ENCODE measurements at places on chromosomes 12 and 14.

DNA sequence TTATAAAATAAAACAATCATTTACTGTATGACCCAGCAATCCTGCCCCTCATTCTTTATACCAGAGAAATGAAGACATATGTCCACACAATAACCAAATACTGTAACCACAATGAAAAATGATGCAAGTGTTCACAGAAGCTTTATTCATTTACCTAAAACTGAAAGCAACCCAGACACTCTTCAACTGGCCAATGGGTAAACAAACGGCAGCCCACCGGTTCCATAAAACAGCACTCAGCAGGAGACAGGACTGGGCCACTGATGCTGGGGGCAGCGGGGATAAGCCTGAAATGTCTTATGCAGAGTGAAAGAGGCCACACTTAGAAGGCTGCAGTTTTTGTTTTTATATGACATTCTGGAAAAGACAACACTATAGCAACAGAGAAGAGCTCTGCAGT is 15.1 kb downstream of the DDX51 start:
- H3K27me3 ChIP-seq, result no peaks in the 10 kb centered on the region
- H3K4me3 ChIP-seq, result no peak overlapping the region
- peaks cover 56% of the 10 kb centered on the region for H3K36me3 ChIP-seq

- no peaks in the 10 kb centered on the region for H3K36me3 ChIP-seq
- H3K4me3 ChIP-seq, result no peak overlapping the region
- no peaks in the 10 kb centered on the region for H3K27me3 ChIP-seq
- no peak overlapping the region for H3K27ac ChIP-seq
These were observed 254.6 kb downstream of the KSR2 start for GRCh38 chr12:117714203-117714602.

- no peaks in the 10 kb centered on the region for H3K4me1 ChIP-seq
- H3K36me3 ChIP-seq, result no peaks in the 10 kb centered on the region
- DNase-seq, result no peak
- no peak overlapping the region for H3K27ac ChIP-seq
These were observed 40.5 kb downstream of the RPS29 start for GRCh38 chr14:49545716-49546115.

DNA sequence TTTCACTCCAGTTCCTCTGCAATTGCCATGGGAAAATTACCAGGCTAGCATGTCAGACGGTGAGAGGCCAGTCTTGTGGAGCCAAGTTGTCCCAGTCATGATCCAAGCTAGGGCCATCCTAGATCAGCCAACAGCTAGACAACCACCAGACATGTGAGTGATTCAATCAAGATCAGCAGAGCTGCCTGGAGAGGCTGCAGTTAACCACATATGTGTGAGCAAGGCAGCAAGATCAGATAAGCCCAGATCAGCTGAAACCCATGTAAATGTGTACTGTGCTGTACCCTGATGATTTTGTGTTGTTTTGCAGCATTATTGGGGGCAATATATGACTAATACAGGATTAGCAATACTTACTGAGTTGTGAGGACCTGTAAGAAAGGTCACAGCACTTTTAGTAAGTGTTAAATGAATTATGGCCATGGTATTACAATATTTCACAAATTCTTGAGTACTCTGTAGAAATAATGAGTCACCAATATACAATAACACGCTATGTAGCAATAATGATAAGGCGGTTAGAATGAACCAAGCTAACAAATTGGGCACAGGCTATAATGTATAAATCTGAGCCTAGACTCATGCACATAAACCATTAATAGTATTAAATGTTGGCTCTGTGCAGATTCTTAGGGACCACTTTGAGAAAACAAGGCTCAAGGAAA is 91.4 kb downstream of the SUDS3 start:
- no peaks in the 10 kb centered on the region for H3K27me3 ChIP-seq
- peak; percentile 10 for DNase-seq
- no peaks in the 10 kb centered on the region for H3K36me3 ChIP-seq
- H3K27ac ChIP-seq, result no peak overlapping the region
- no peak overlapping the region for H3K4me3 ChIP-seq
- no peaks in the 10 kb centered on the region for H3K4me1 ChIP-seq

- H3K4me3 ChIP-seq, result no peak overlapping the region
- no peak for DNase-seq
- no peaks in the 10 kb centered on the region for H3K36me3 ChIP-seq
- H3K4me1 ChIP-seq, result no peaks in the 10 kb centered on the region
These were observed 1359.5 kb downstream of the AACS start for GRCh38 chr12:126424696-126425095.

DNA sequence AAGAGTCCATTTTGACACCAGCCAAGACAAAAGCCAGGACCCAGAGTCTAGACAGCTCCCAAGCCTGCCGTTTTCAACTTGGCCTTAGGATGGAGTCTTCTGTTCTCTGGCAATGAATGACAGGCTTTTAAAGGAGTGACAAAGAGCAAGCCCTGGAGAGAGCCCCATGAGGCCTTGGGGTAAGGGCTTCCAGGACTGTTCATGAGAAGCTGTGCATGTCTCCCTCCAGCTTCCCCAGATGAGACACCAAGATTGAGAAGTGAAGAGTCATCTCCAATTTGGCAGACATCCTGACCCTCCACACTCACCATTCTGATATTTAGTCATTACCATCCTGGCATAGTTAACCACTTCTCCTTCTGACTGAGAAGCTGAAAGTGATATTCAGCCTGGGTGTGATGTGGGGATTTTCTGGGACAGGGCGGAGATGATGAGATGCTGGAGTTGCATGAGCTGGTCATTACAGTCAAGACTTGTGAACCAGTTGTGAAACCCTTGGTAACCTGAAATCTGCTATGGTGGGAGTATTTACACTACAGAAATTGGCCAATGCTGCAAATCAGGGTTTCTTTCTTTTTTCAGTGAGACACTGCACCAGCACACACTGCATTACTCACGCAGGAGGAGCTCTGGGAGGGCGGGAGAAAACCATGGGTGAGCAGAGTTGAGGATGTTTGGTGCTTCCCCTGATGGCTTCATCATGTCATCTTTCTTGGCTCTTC is 77.8 kb downstream of the VCPKMT start:
- peak overlapping the region; percentile 94 for H3K27ac ChIP-seq
- H3K27me3 ChIP-seq, result no peaks in the 10 kb centered on the region
- no peak overlapping the region for H3K4me3 ChIP-seq

DNA sequence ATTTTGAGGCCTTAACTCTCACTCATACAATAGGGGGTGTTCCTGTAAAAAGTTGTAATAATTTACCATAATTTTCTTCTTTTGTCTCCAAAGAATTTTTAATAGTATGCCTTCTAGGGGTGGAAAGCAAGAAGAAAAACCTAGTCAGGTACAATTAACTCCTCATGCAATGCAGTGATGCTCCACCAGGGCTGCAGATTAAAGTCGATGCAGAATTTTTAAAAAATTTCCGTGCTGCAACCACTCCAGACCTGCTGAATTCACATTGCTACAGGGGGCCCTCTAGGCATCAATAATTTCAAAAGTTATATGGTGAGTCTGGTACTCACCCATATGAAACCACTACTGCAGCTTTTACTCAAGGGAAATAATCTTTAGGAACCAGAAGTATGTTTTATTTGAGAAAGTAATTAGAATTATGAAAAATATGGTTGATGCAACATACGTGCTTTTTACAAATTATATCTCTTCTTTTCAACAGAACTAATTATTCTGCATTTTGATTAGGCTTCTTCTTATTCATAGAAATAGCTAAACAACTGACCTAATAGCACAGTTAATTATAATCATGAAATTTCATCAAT is 353.2 kb downstream of the BCAT1 start:
- H3K27ac ChIP-seq, result no peak overlapping the region
- peaks cover 3% of the 10 kb centered on the region for H3K4me1 ChIP-seq
- H3K4me3 ChIP-seq, result no peak overlapping the region
- no peaks in the 10 kb centered on the region for H3K36me3 ChIP-seq
- H3K27me3 ChIP-seq, result peaks cover 22% of the 10 kb centered on the region
- no peak for DNase-seq

DNA sequence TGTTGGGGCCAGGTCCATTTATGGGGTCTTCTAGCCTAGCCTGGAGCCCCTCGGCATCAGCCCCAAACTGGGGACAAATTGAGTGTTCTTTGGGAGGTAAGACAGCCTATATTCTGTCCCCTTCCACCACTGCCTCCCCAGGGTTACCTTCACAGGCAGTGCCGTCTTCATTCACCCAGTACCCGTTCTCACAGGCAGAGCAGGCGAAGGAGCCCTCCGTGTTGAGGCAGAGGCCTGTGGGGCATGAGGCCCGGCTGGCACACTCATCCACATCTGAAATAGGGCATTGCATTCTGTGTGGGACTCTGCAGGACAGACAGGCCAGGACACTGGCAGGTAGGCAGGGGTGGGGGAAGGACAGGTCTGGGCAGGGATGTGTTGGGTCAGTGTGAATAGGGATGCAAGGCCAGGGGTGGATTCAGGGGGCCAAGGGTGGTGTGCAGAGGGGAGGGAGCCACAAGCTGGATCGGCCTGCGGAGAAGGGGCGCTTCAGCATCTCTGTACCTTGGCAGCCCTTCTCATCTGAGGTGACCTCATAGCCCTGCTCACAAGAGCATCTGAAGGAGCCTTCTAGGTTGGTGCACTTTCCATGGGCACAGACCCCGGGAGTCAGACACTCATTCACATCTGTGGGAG is 16.1 kb downstream of the ISCA2 start:
- H3K27ac ChIP-seq, result peak overlapping the region; percentile 87
- H3K4me3 ChIP-seq, result no peak overlapping the region

DNA sequence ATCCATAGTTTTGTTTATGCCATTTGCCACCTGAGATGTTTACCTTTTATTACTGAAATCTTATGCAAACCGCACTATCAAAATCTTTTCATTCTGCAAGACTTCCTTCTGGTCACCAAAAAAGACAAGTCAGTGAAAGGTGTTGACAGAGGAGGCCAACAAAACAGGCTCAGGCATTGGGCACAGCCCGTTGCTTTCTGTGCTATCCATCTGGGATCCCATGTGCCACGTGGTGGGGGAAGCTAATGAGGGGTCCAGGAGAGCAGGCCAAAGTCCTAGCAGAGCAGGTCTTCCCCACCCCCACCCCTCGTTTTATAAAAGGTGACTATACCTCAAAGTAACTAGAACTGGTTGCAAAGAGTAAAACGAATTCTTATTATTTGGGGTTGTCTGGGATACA is 1.2 kb downstream of the ALDH1L2 start:
- peak; percentile 58 for DNase-seq
- peak overlapping the region; percentile 95 for H3K4me3 ChIP-seq
- peak overlapping the region; percentile 73 for H3K27ac ChIP-seq

DNA sequence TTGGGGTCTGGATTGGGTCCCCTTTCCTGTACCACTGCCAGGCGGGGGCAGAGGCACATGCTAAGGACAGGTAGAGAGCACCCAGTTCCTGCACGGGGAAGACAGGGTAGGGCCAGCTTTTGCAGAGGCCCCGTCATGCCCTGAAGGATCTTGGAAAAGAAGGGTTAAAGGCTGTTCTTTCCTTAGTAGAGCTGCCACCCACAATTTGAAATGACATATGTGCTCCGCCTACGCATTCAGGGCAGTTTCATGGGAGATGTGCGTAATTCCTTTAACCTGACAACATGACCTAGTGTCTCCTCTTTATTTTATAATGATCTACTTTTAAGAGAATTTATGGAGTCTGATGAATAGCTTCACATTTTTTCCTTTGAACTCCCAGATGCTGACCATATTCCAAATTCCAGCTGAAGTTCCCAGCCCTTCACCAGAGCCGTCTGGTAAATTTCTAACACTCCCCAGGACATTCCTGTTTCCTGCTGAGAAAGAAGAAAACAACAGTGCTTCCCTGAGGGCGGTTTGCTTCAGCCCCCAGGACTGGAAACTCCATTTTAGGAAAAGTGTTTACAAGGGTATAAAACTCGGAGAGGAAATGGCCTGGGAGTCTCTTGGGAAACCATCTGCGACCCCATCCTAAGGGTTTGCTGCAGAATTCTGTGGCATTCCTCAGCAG is 58.9 kb upstream of the PLEKHG3 start:
- peak; percentile 83 for DNase-seq
- H3K27ac ChIP-seq, result peak overlapping the region; percentile 82
- H3K27me3 ChIP-seq, result no peaks in the 10 kb centered on the region
- H3K36me3 ChIP-seq, result no peaks in the 10 kb centered on the region

DNA sequence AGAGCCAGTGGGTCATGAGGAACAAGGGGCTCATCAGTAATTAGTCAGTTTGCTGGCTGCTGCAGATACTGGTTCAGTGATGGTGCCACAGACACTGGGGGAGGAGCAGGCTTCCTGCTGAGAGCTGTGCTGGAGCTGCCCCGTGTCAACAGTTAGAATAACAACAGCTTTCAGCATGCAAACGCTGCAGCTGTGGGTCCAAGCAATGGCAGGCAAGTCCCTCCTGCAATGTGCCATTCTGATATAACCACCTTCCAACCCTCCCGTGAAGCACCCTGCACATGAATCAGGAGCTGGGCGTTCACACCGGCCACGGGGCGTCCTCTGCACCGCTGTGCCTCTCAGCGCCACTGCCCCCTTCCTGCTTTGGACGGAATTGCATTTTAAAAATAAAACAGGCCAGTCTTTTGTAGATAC is 258.4 kb upstream of the SFSWAP start:
- no peaks in the 10 kb centered on the region for H3K27me3 ChIP-seq
- no peak overlapping the region for H3K27ac ChIP-seq
- DNase-seq, result no peak
- H3K4me3 ChIP-seq, result no peak overlapping the region

DNA sequence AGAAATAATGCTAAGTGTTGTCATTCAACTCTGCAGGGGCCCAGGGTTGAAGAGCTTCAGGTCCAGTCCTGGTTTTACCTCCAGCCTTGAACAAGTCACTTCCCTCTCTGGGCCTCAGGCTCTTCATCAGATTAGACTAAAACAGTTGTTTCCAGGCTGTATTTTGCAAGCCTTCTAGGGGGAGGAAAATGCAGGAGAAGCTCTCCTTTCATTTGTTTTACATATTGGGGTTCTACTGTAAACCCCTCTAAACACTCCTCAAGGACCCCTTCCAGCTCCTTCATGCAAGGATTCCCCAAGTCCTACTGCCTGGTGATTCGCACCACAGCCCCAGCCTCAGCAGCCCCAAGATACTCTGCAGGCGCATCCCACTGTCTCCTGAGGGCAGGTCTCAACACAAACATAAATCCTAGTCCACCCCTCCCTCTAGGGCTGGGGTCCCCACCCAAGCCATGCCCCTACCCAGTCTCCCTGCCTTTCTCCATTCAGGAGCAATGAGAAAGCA is 2.7 kb downstream of the SDR9C7 start:
- no peaks in the 10 kb centered on the region for H3K36me3 ChIP-seq
- peaks cover 29% of the 10 kb centered on the region for H3K27me3 ChIP-seq
- no peaks in the 10 kb centered on the region for H3K4me1 ChIP-seq
- no peak for DNase-seq
- H3K4me3 ChIP-seq, result no peak overlapping the region

GRCh38 chr12:68483592-68484383 is 126.9 kb upstream of the RAP1B start:
- H3K27ac ChIP-seq, result no peak overlapping the region
- H3K4me3 ChIP-seq, result no peak overlapping the region
- H3K36me3 ChIP-seq, result no peaks in the 10 kb centered on the region
- no peak for DNase-seq
- H3K27me3 ChIP-seq, result no peaks in the 10 kb centered on the region

- no peak overlapping the region for H3K4me3 ChIP-seq
- no peaks in the 10 kb centered on the region for H3K36me3 ChIP-seq
- H3K27me3 ChIP-seq, result no peaks in the 10 kb centered on the region
- DNase-seq, result no peak
These were observed 102.1 kb upstream of the RAP1B start for GRCh38 chr12:68508576-68508975.
